CD4-positive, CD25-positive, alpha-beta regulatory T cell (primary cell): ENCODE measurements at places on chromosomes 7 and 10. TPM values are rescaled to one million over a fixed set of nuclear protein-coding genes. Genes with fewer than 3 reads are reported as not detected.

GRCh38 chr7:66047426-66047825 lies 28.2 kb upstream of the ASL start:
- H3K27ac ChIP-seq: no peak overlapping the region
- H3K4me1 ChIP-seq: peaks cover 8% of the 10 kb centered on the region
- H3K27me3 ChIP-seq: peaks cover 7% of the 10 kb centered on the region
- H3K36me3 ChIP-seq: no peaks in the 10 kb centered on the region

The PRR15 gene
- total RNA-seq: not detected

The CPEB3 gene
- 4.4 TPM for total RNA-seq

- no peaks in the 10 kb centered on the region for H3K27me3 ChIP-seq
- H3K4me1 ChIP-seq: no peaks in the 10 kb centered on the region
- H3K36me3 ChIP-seq: no peaks in the 10 kb centered on the region
These were observed 141.5 kb upstream of the CAV2 start for GRCh38 chr7:116357781-116358670.

The LDB3 gene
- total RNA-seq: not detected

The OR2A12 gene
- not detected for total RNA-seq

The ITGA8 gene
- not detected for total RNA-seq

DNA sequence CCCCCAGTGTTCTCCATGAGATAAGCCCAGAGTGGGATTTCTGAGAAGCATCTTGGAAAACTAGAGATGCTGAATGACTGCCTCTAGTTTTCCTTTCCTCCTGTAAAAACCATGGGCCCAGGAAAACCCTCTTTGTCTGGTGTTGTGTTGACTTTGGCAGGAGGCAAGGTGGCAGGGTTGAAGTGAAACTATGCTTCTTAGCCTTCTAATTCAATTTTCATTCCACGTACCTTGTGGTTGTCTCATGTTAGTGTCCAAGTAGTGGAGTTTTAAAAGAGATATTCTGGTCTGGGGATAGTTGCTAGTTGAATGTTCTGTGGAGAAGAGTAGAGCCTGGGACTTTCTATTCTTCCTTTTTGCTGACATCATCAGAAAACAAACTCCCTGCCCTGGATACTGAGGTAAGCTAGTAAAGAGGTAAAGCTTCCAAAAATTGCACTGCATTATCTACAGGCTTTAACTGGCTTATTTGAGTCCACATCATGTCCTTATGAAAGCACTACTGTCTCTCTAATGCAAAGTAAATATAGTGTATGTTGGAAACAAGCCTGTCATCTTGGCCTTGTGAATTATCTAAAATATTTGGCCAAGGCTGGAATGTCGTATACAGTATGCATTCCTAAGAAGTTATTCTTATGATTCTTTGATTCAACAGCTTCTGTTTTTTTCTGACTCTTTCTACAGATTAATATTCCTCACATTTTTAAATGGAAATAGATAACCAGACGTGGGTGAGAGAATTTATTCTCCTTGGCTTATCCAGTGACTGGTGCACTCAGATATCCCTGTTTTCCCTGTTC lies at the start of gene OR2F2:
TSS of gene OR2F2 (plus strand) at position 708 of the 800 bp plus-strand sequence. CDS start at position 708, 0 bp downstream.
- no peaks in the 10 kb centered on the region for H3K27me3 ChIP-seq
- no peak within 1 kb of the TSS for H3K27ac ChIP-seq

DNA sequence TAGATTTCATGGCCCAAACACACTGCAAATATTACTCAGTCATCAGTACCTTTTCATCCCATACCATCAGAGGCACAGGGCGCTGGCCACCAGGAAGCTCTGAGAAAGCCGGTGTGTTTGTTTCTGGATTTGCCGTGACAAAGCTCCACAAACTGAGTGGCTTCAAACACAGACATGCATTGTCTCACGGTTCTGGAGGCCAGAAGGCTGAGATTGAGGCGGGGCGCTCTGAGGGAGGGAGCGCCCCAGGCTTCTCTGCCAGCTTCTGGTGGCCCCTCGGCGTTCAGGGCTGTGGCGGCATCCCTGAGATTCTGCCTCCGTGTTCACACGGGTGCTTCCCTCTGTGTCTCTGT lies 3.7 kb upstream of the TTYH3 start:
- no peak overlapping the region for H3K4me3 ChIP-seq
- H3K4me1 ChIP-seq: peaks cover 17% of the 10 kb centered on the region
- H3K27ac ChIP-seq: no peak overlapping the region
- no peaks in the 10 kb centered on the region for H3K36me3 ChIP-seq

DNA sequence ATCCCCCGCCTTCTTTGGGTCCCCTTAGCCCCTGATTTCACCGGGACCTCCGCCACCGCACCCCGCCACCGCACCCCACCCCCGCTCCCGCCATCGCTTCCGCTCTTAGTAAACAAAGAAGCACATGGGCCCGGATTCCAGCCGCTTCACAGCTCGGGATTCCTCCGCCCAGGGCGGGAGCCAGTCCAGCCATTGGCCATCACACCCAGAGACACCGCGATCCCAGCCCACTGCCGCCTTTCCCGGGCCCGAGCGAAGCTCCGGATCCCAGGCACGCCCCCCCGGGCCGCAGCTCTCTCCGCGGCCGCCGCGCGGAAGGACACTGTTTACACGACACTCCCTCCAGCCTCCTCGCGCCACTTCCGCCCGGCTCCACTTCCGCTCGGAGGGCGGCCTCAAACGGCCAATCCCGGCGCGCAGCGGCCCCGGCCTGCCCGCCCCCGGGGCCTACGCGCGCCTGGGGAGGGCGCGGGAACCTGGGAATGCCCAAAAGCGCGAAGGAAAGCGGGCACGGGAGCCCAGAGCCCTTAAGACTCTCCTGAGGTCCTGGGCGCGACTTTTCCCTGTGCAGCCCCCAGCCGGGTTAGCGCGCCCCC lies 679 bp downstream of the MCM7 start:
- H3K27ac ChIP-seq: peak overlapping the region; percentile 95
- DNase-seq: peak; percentile 93

- no peak overlapping the region for H3K27ac ChIP-seq
- H3K36me3 ChIP-seq: no peaks in the 10 kb centered on the region
- no peaks in the 10 kb centered on the region for H3K27me3 ChIP-seq
- DNase-seq: no peak
- H3K4me1 ChIP-seq: peaks cover 7% of the 10 kb centered on the region
- no peak overlapping the region for H3K4me3 ChIP-seq
These were observed 3.9 kb upstream of the BLVRA start for GRCh38 chr7:43754596-43754995.

DNA sequence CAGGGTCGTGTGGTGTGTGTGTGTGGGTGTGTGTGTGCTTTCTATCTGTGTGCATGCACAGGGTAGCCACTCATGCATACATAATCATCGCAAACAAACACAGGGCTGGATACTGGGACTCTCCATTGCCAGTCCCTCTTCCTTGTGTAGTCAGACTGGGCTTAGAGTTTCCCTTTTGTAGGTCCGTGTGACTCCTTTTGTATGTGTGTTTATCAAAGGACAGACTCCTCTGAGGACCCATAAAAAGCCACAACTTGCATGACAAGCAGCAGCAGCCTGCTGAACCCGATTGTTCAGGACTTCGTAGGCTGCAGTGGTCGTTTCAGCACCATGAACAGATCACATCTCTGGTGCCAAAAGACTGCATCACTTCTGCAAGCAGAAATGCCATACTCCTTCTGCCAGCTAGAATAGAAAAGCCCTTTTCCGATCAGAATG lies 895 bp downstream of the VSTM2A start:
- H3K27me3 ChIP-seq: peaks cover 14% of the 10 kb centered on the region
- no peak overlapping the region for H3K27ac ChIP-seq
- no peak overlapping the region for H3K4me3 ChIP-seq
- no peaks in the 10 kb centered on the region for H3K4me1 ChIP-seq

- peaks cover 53% of the 10 kb centered on the region for H3K4me1 ChIP-seq
- H3K4me3 ChIP-seq: peak overlapping the region; percentile 99
- no peak for DNase-seq
- no peaks in the 10 kb centered on the region for H3K27me3 ChIP-seq
These were observed 663 bp downstream of the HERPUD2 start for GRCh38 chr7:35694161-35694783.

DNA sequence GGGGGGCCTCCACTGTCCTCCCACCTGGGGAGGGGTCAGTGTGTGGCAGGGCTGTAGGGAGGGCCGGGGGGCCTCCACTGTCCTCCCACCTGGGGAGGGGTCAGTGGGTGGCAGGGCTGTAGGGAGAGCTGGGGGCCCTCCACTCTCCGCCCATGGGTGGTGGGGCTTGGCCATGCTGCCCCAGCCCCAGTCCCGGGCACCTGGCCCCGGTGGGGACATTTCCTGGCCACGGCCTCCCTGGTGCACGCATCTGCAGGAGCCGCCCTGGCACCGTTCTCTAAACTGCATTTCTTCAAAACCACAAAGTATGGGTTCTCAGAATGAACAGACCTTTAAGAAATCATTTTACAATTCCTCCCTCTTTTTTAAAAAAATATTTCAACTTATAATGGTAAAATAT lies 89.3 kb upstream of the PDGFA start:
- H3K4me1 ChIP-seq: peaks cover 38% of the 10 kb centered on the region
- H3K4me3 ChIP-seq: no peak overlapping the region
- no peak overlapping the region for H3K27ac ChIP-seq
- DNase-seq: no peak

The HABP2 gene
- not detected for total RNA-seq

- H3K4me1 ChIP-seq: no peaks in the 10 kb centered on the region
- no peaks in the 10 kb centered on the region for H3K36me3 ChIP-seq
- H3K27ac ChIP-seq: no peak overlapping the region
- no peak overlapping the region for H3K4me3 ChIP-seq
These were observed 411.5 kb upstream of the ZMIZ1 start for GRCh38 chr10:78657163-78657861.

The CALML3 gene
- not detected for total RNA-seq

GRCh38 chr7:46811529-46811928 lies 770.4 kb downstream of the TNS3 start:
- H3K36me3 ChIP-seq: no peaks in the 10 kb centered on the region
- H3K27me3 ChIP-seq: no peaks in the 10 kb centered on the region
- H3K4me3 ChIP-seq: no peak overlapping the region
- H3K4me1 ChIP-seq: no peaks in the 10 kb centered on the region
- no peak for DNase-seq
- no peak overlapping the region for H3K27ac ChIP-seq

GRCh38 chr10:130002606-130003005 lies 38.5 kb upstream of the EBF3 start:
- H3K27me3 ChIP-seq: peaks cover 2% of the 10 kb centered on the region
- H3K27ac ChIP-seq: no peak overlapping the region
- no peak for DNase-seq
- H3K4me3 ChIP-seq: no peak overlapping the region

- H3K27ac ChIP-seq: peak overlapping the region; percentile 80
- peak overlapping the region; percentile 95 for H3K4me3 ChIP-seq
- H3K4me1 ChIP-seq: peaks cover 42% of the 10 kb centered on the region
- peaks cover 23% of the 10 kb centered on the region for H3K36me3 ChIP-seq
These were observed 554 bp downstream of the FRA10AC1 start for GRCh38 chr10:93701866-93702209.

- peak overlapping the region; percentile 14 for H3K27ac ChIP-seq
- H3K4me1 ChIP-seq: peaks cover 70% of the 10 kb centered on the region
- H3K27me3 ChIP-seq: no peaks in the 10 kb centered on the region
- no peak overlapping the region for H3K4me3 ChIP-seq
These were observed 21.6 kb downstream of the TES start for GRCh38 chr7:116231949-116232348.

The TMEM196 gene
- not detected for total RNA-seq

- H3K4me3 ChIP-seq: no peak overlapping the region
- peak; percentile 10 for DNase-seq
- no peak overlapping the region for H3K27ac ChIP-seq
- H3K36me3 ChIP-seq: no peaks in the 10 kb centered on the region
- no peaks in the 10 kb centered on the region for H3K27me3 ChIP-seq
- H3K4me1 ChIP-seq: peaks cover 30% of the 10 kb centered on the region
These were observed 2.4 kb upstream of the CNOT4 start for GRCh38 chr7:135512135-135512887.

The IGFBP3 gene
- total RNA-seq: 0.99 TPM

DNA sequence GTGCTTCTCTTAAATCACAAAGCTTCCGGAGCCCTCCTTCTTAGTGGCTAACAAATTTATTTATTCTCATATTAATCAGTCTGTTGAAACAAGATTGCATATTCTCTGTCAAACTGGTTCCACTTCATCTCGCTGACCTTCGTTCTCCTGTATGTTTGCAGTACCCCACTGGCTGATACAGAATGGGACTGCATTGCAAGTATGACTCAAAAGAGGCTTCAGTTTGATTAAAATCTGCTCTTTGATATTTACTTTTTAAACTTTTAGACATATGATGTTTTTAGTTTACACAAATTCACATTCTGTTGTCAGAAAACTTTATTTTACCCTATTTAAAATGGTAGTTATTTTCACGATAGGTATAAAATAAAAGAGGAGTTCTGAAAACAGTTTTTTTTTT lies 14.3 kb upstream of the ARHGAP12 start:
- no peak overlapping the region for H3K4me3 ChIP-seq
- H3K27me3 ChIP-seq: no peaks in the 10 kb centered on the region
- no peaks in the 10 kb centered on the region for H3K4me1 ChIP-seq
- H3K36me3 ChIP-seq: no peaks in the 10 kb centered on the region

The SLC18A3 gene
- total RNA-seq: not detected

GRCh38 chr10:122188706-122189105 lies 82.4 kb upstream of the BTBD16 start:
- no peaks in the 10 kb centered on the region for H3K36me3 ChIP-seq
- H3K27ac ChIP-seq: no peak overlapping the region
- no peaks in the 10 kb centered on the region for H3K4me1 ChIP-seq
- DNase-seq: no peak

The ACTL6B gene
- total RNA-seq: not detected

GRCh38 chr10:86905429-86905828 lies 52.0 kb downstream of the MMRN2 start:
- H3K27ac ChIP-seq: no peak overlapping the region
- H3K27me3 ChIP-seq: no peaks in the 10 kb centered on the region
- no peaks in the 10 kb centered on the region for H3K4me1 ChIP-seq
- H3K4me3 ChIP-seq: no peak overlapping the region
- DNase-seq: no peak

The TTYH3 gene
- total RNA-seq: 20.0 TPM

DNA sequence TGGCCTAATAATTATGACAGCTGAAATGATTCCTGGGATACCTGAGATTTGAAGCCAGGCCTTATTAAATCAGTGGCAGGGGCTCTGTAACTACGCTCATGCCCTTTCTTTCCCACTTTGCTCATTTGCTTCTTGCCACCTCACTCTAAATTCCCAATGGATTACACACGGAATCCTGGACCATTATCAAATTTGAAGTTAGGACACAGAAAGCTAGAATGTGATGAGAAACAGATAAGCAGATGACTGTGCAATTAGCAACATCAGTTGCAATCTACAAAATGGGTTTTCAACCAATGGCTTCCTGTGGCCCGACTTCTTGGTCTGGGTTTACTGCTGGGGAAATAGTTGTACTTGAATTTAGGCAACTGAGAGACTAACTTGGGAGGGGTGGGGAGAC lies 374.3 kb downstream of the INHBA start:
- no peak overlapping the region for H3K27ac ChIP-seq
- H3K4me3 ChIP-seq: no peak overlapping the region
- H3K27me3 ChIP-seq: no peaks in the 10 kb centered on the region
- no peaks in the 10 kb centered on the region for H3K4me1 ChIP-seq

DNA sequence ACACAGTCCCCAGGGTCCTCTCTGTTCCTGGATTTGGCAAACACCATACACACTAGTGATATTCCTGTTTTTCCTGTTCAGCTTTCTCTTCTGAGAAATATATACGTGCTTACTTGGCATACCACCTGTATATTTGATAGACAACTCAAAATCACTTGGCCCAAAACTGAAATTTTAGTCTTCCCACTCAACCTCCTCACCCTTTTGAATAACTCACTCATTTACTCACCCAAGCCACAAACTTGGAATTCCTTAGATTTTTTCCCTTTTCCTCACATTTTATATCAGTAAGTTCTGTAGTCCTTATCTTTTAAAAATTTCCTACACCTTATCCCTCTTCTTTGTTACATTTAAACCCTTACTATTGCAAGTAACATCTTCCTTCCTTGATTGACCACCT lies 143.4 kb downstream of the PPP1R3A start:
- no peak overlapping the region for H3K4me3 ChIP-seq
- no peaks in the 10 kb centered on the region for H3K27me3 ChIP-seq
- no peaks in the 10 kb centered on the region for H3K36me3 ChIP-seq
- no peak for DNase-seq
